BE2C (cell line): ENCODE measurements at places on chromosomes 12 and 14.

- DNase-seq: no peak
These were observed 68.9 kb upstream of the CISTR start for GRCh38 chr12:53820514-53821306.

GRCh38 chr14:54640506-54640905 lies 73.6 kb downstream of the SAMD4A start:
- DNase-seq: no peak

- DNase-seq: no peak
These were observed 1.3 kb downstream of the BDKRB2 start for GRCh38 chr14:96205978-96206360.

DNA sequence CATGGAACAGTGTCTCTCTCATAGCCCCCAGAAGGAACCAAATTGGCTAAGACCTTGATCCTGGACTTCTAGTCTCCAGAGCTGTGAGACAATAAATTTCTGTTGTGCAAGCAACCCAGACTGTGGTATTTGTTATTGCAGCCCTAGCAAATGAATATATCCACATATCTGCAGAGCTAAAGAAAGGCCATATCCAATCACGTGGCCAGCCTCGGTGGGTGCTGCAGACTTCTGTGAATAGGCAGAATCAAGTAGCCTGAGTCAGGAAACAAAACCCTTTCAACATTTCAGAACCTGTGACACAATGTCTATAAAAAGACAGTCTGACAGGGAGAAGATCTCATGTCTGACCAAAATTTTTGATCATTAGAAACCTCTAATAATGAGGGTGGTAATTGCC lies 71.0 kb upstream of the CPM start:
- no peak for DNase-seq

GRCh38 chr14:72562300-72562699 lies 331.6 kb downstream of the DPF3 start:
- DNase-seq: no peak

- DNase-seq: no peak
These were observed 28.0 kb upstream of the LMNTD1 start for GRCh38 chr12:25581067-25581466.

- DNase-seq: no peak
These were observed 138.7 kb downstream of the PHLDA1 start for GRCh38 chr12:75892731-75893408.

DNA sequence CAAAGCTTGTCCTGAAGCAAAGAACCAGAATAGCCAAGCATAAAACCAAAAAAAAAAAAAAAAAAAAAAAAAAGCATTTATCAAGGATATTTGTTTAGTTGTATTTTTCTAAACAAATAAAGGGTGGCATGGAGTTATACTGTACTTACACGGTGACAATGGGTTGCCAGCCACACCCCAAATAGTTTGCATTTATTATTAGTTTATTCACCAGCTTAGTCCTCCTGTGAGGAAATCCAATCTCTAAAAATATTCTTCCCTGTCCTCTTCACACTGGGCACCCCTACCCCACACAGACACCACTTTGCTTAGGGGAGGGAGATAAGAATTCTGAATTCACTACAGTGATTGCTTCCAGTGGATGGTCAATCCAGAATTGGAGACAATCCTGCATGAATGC lies 18.9 kb downstream of the PLEKHG7 start:
- no peak for DNase-seq

- no peak for DNase-seq
These were observed 334.6 kb upstream of the FKBP4 start for GRCh38 chr12:2460051-2460670.
